ENCODE measurements at places on chromosomes 7 and 10.

- H3K27ac ChIP-seq: no peak overlapping the region
- H3K27me3 ChIP-seq: no peaks in the 10 kb centered on the region
- H3K36me3 ChIP-seq: no peaks in the 10 kb centered on the region
- peak; percentile 34 for DNase-seq
- H3K4me1 ChIP-seq: no peaks in the 10 kb centered on the region
- no peak overlapping the region for H3K4me3 ChIP-seq
Observed at GRCh38 chr10:50044941-50045664, 22.7 kb upstream of the WASHC2A start.

DNA sequence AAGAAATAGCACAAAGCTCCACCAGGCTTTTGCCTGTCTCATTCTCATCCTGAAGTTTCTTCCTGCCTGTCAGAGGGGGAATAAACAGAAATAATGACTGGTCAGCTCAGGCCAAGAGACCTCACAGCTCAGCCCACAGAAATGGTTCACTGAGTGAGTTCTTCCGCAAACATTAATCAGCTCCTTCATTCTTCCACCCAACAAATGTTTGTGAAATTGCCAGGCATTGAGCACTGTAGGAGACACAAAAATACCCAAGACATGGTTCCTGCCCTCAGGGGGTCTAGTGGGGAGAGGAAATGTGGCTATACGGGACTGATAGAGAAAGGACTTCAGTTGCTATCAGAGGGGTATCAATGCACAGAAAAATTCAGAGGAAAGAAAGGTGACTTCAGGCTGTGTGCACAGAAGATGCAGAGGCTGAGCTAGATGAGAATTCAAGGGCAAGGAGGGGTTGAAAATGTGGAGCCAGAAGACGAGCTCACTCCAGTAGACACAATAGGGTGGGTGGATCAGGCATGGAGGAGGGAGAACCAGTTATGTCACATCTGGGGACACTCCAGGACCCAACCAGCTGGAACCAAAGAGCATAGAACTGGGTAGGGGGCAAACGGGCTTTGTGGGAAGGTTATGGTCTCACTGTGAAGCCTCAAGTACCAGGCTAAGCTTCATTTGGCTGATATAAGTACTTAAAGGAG is 20.9 kb downstream of the MYOF start:
- peaks cover 3% of the 10 kb centered on the region for H3K36me3 ChIP-seq
- H3K27ac ChIP-seq: peak overlapping the region; percentile 33
- H3K4me3 ChIP-seq: no peak overlapping the region
- H3K4me1 ChIP-seq: peaks cover 77% of the 10 kb centered on the region
- DNase-seq: no peak

DNA sequence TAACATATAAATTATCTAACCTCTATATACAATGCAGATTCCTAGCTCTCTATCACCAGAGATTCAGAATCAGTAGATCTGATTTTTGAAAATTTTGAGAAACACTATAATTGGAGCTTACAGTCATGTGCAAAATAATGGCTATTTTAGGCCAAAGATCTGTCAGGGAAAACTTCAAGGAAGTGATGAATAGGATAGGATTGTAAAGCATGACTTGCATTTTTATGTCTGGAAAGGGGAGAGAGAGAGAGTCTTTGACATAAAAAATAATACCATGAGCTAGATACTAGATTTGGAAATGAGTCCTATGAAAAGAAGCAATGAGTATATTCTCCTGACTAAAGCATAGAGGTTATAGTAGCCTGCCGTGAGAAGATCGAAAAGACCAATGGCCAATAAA is 181.1 kb downstream of the SDHAF3 start:
- DNase-seq: no peak
- H3K36me3 ChIP-seq: no peaks in the 10 kb centered on the region
- H3K4me1 ChIP-seq: no peaks in the 10 kb centered on the region
- H3K27ac ChIP-seq: no peak overlapping the region
- no peak overlapping the region for H3K4me3 ChIP-seq

GRCh38 chr10:46028584-46029460 is 1.6 kb downstream of the NCOA4 start:
- H3K27ac ChIP-seq: peak overlapping the region; percentile 98
- peaks cover 52% of the 10 kb centered on the region for H3K4me1 ChIP-seq
- DNase-seq: peak; percentile 84
- no peaks in the 10 kb centered on the region for H3K27me3 ChIP-seq
- peak overlapping the region; percentile 95 for H3K4me3 ChIP-seq

- H3K27me3 ChIP-seq: no peaks in the 10 kb centered on the region
- peaks cover 8% of the 10 kb centered on the region for H3K4me1 ChIP-seq
- H3K36me3 ChIP-seq: no peaks in the 10 kb centered on the region
- no peak for DNase-seq
Observed at GRCh38 chr10:48500771-48501170, 104.1 kb downstream of the ARHGAP22 start.

DNA sequence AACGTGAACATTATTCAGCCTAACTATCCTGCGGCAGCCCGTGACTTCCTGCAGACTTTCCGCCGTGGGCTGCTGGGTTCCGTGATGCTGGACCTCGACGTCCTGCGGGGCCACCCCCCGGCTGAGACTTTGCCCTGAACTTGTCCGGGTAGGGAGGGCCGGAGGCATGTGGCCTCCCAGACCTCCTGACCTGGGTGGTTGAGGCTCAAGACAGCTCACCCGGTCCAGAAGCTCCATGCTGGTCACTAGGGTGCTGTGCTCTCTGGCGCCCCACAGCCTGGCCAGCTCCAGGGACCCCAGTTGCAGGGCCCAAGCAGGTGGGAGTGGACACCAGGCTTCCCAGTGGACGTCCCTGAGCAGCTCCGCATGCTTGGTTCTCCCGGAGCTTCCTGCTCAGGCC is 4.4 kb downstream of the SPRN start:
- H3K4me3 ChIP-seq: no peak overlapping the region
- H3K27ac ChIP-seq: no peak overlapping the region
- no peaks in the 10 kb centered on the region for H3K27me3 ChIP-seq
- no peak for DNase-seq
- peaks cover 1% of the 10 kb centered on the region for H3K36me3 ChIP-seq

All from Caco-2 (cell line).